ENCODE measurements at places on chromosomes 16 and 17.
A peak's percentile ranks its signal among the peaks of the same experiment; 100 is the strongest.

- H3K4me1 ChIP-seq, result peaks cover 45% of the 10 kb centered on the region
- no peaks in the 10 kb centered on the region for H3K36me3 ChIP-seq
- DNase-seq, result no peak
- no peaks in the 10 kb centered on the region for H3K27me3 ChIP-seq
- no peak overlapping the region for H3K4me3 ChIP-seq
These were observed 78.3 kb downstream of the GAS7 start for GRCh38 chr17:10120109-10120485.

GRCh38 chr17:15257258-15257788, 7.8 kb downstream of the PMP22 start:
- peak; percentile 92 for DNase-seq
- peak overlapping the region; percentile 34 for H3K4me3 ChIP-seq
- H3K27ac ChIP-seq, result peak overlapping the region; percentile 99

GRCh38 chr17:52207796-52208195, 49.3 kb upstream of the CA10 start:
- no peaks in the 10 kb centered on the region for H3K27me3 ChIP-seq
- no peak for DNase-seq
- no peak overlapping the region for H3K4me3 ChIP-seq
- no peak overlapping the region for H3K27ac ChIP-seq

DNA sequence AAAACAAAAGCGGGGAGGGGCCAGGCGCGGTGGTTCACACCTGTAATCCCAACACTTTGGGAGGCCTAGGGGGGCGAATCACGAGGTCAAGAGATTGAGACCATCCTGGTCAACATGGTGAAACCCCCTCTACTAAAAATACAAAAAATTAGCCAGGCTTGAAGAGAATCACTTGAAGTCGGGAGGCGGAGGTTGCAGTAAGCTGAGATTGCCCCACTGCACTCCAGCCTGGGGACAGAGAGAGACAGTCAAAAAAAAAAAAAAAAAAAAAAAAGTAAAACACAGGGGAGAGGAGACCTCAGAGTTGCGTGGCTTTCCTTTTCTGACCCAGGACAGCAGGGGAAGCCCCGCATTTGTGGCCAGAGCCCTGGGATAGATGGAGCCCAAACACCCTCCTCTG, 19.9 kb downstream of the ACTG1 start:
- H3K36me3 ChIP-seq, result no peaks in the 10 kb centered on the region
- no peak overlapping the region for H3K4me3 ChIP-seq
- H3K4me1 ChIP-seq, result no peaks in the 10 kb centered on the region

DNA sequence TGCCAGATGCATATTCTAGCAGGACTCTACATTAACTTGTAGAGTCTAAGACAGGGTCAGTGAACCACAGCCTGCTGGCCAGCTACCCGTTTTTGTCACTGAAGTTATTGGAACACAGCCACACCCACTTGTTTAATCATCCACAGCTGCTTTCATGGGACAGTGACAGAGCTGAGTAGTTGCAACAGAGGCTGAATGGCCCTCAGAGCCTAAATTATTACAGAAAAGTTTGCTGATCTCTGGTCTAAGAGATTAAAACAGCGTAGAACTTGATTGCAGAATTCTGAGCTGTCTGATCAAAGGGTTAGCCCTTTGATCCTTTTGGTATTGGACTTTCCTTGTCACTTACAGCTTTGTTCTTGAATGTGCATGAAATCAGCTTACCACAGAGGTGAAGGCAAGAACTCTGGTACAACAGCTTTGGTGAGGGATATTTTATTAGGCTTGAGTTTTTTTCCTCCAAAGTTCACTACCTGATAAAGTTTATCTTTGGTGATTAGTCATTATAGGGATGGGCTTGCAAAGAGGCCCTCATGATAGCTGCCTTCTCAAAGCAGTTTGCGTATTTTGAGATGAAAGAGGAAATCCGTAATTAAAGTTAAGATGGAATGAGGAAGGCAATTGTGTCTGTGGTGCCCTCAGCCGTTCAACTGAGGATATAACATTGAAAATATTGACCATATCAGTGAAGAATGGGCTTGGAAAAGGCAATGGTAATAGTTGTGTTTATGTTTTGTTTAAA, 23.6 kb downstream of the ALDH3A2 start:
- no peaks in the 10 kb centered on the region for H3K36me3 ChIP-seq
- H3K4me3 ChIP-seq, result no peak overlapping the region
- no peak for DNase-seq
- no peaks in the 10 kb centered on the region for H3K27me3 ChIP-seq

DNA sequence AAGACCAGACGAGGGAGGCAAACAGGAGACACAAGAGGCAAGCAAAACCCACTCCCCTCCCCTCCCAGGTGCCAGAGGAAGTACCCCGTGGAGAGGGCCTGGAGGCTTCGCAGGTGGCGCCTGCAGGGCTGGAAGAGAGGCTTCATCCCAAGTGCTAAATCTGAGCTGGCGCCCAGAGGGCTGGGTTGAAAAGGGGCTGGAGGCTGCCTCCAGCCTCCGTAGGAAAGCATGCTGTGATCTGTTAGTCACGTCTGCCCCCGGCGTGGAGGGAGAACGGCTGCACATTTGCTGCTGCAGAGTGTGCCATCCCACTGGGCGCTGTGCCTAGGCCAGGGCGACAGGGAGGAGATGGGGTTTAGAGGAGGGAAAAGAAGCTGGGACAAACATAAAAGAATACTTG, 16.9 kb downstream of the RPH3AL start:
- H3K27ac ChIP-seq, result peak overlapping the region; percentile 42
- peak; percentile 60 for DNase-seq
- no peaks in the 10 kb centered on the region for H3K36me3 ChIP-seq
- H3K4me1 ChIP-seq, result no peaks in the 10 kb centered on the region
- no peak overlapping the region for H3K4me3 ChIP-seq
- H3K27me3 ChIP-seq, result no peaks in the 10 kb centered on the region

All from sigmoid colon (tissue), 7 donors.